Activated T-cell treated with anti-CD3 and anti-CD28 coated beads for 4 hours (primary cell): ENCODE measurements at places on chromosomes 2 and 18.

DNA sequence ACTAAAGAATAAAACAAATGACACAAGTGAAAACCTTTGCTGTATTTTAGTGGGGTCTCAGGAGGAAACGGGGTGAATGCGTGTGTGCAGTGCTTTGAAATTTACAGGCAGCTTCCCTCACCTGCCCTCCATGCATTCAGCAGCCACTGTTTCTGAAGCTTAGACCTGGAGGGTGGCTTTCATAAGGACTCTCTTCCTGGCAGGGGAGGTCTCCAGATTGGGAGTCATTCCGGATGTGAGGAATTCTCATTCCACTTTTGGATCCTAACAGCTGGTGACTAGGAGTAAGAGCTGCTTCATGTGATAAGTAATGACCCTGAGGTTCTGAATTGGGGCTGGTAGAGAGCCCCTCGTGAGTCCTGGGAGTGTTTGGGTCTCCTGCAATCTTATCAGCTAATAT is 192.5 kb downstream of the SH3BP4 start:
- no peak for DNase-seq

DNA sequence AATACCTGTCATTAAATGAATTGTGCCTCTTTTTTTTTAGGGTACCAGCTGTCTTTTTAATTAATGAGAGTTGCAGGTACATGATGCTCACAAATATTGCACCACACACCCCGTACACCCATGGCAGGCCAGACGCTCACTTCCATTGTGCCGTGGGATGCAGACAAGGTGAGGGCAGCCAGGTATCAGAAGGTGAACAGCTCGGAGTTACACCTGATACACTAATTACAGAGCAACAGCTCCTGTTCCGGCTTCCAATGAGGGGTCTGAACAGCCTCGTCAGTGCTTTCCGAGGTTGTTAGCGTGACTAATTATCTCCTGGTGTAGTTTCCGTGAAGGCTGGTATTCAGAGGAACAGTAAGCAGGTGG is 442.8 kb downstream of the ZNF516 start:
- no peak for DNase-seq

GRCh38 chr2:102588213-102588939 is 31.0 kb upstream of the SLC9A2 start:
- DNase-seq = no peak

DNA sequence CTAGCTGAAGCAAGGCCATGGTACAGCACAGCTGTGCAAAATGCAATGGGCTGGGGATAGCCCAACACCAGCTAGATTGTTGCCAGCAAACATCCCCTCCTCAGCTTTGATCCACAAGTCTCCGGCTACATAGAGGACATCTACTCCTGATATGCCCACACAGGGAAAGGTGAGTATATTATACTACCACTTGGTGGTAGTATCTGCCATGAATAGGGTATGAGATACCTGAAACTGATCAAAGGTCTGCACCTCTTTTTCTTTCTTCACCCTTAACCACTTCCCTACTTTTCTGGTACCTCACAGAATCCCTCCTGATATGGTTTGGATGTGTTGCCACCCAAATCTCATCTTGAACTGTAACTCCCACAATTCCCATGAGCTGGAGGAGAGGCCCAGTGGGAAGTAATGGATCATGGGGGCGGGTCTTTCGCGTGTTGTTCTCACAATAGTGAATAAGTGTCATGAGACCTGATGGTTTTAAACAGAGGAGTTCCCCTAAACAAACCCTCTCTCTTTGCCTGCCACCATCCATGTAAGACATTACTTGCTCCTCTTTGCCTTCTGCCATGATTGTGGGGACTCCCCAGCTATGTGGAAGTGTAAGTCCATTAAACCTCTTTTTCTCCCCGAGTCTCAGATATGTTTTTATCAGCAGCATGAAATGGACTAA is 279.6 kb downstream of the TXNL1 start:
- no peak for DNase-seq

DNA sequence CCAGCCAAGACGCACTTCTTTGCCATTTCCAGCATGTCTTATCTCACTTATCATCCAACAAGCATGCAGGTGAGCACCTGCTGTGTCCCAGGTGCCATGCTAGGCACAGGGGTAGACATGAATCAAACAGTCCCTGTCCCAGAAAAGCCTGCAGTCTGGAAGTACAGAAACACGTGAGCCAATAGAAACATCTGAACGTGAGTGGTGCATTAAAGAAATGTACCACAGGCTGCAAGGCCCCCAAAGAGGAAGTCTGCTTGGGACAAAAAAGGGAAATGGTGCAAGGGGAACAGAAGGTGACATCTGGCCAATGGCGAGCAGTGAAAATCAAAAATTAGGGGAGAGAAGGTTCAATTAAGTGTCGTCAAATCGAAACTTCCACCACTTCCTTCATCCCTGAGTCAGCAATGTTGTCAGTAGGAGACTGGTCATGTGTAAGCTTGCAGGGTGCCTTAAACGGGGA is 17.6 kb upstream of the TMEM247 start:
- no peak for DNase-seq

GRCh38 chr2:217988014-217988839 is 14.6 kb downstream of the TNS1 start:
- peak; percentile 54 for DNase-seq

GRCh38 chr2:121570036-121570666 is 39.5 kb downstream of the RNU4ATAC start:
- DNase-seq = no peak

- DNase-seq = no peak
Measured at GRCh38 chr2:145597809-145598208, 1077.9 kb upstream of the ZEB2 start.

- no peak for DNase-seq
Measured at GRCh38 chr2:39649511-39649910, 16.2 kb upstream of the TMEM178A start.

GRCh38 chr2:113248997-113249770 is 29.5 kb downstream of the PAX8 start:
- peak; percentile 65 for DNase-seq

- DNase-seq = no peak
Measured at GRCh38 chr2:41040782-41041520, 589.1 kb upstream of the SLC8A1 start.

DNA sequence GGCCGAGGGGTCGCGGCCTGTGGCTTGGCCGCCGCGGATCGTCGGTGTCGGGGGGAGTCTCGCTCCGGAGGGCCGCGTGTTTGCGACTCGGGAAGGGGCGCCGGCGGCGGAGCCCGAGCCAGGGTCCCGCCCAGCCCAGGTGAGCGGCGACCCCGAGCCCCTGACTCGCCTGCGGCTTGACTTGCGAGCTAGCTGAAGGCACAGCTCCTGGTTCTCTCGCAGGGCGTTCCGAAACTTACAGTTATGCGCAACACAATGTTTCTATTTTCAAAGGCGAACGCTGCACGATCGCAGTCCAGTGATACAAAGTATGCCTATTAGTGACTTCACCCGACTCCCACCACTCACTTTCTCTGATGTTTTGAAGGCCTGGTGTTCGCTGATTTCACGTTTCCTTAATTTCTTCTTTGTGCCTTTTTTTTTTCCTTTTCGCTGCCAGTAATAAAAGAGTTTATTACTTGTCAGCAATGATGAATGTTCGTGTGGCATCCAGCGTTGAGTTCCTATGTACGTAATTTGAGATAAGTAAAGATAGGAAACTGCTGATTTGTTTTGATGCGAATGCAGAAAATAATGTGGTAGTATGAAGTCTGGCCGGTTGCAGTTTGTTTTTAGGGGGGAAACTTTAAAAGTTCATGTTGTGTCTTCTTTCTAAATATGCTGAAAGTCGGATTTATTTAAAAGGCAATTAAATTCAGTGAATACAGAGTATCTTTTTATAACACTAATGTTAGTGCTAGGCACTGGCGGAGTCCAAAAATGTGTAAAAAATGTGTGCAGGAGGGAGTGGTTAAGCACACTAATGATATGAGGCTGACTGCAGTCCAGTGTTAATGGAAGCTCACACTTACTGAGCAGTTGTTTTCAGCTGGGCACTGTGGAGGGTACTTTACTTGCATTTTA is 706 bp downstream of the UBXN2A start:
- DNase-seq = peak; percentile 21

- DNase-seq = no peak
Measured at GRCh38 chr2:61023670-61024069, 5.6 kb upstream of the PUS10 start.

DNA sequence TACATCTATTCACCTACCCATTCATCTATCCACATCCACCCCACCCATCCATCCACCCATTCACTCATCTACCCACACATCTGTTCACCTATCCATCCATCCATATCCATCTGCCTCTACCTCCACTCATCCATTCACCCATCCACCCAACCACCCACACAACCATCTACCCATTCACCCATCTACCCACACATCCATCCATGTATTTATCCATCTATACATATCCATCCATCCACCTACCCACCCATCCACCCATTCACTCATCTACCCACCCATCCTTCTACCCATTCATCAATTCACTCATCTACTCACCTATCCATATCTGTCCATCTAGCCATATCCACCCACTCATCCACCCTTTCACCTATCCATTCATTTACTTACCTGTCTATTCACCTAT is 187.6 kb downstream of the ASB1 start:
- no peak for DNase-seq

GRCh38 chr18:70417847-70418246 is 129.0 kb downstream of the SOCS6 start:
- no peak for DNase-seq

DNA sequence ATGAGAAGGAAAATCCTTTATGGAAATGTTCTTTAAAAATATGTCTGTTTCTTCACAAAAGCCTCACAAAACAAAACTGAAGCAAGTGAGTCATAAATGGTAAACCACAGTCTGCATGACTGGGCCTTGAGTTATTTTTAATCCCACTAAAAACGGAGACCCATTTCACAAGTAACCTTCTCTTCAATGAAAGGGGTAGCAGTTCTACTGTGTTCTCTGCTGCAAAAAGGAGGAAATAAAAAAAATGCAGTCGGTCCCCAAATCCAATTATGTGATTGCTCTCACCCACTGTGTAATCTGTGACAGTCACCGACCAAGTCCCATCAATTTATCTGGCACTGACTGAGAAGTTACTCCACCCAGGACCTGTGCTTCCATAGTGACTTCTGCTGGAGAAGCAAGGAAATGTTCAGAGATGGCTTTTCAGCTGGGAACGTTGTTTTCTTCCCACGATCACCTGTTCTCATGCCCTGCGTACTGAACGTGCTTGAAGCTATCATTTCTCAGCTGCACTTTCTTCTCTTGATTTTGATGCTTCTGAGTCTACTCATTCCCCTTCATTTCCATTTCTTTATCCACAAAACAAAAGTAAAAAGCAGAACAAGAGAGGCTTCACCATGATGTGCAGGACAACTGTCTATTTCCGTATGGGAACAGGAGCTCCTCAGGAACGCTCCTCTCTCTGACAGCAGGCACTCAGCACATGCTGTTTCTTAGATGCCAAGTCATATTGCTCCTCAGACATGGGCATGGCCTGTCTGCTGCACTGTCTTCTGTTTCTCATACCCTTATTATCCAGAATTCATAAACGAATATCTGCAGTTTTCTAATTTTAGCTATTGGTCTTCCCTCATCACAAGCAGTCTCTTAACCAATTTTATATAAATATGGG is 80.0 kb upstream of the TMEM200C start:
- DNase-seq = no peak
